ENCODE measurements at places on chromosomes 3 and 15. TPM values are rescaled to one million over a fixed set of nuclear protein-coding genes. Genes with fewer than 3 reads are reported as not detected.
A peak's percentile ranks its signal among the peaks of the same experiment; 100 is the strongest.

DNA sequence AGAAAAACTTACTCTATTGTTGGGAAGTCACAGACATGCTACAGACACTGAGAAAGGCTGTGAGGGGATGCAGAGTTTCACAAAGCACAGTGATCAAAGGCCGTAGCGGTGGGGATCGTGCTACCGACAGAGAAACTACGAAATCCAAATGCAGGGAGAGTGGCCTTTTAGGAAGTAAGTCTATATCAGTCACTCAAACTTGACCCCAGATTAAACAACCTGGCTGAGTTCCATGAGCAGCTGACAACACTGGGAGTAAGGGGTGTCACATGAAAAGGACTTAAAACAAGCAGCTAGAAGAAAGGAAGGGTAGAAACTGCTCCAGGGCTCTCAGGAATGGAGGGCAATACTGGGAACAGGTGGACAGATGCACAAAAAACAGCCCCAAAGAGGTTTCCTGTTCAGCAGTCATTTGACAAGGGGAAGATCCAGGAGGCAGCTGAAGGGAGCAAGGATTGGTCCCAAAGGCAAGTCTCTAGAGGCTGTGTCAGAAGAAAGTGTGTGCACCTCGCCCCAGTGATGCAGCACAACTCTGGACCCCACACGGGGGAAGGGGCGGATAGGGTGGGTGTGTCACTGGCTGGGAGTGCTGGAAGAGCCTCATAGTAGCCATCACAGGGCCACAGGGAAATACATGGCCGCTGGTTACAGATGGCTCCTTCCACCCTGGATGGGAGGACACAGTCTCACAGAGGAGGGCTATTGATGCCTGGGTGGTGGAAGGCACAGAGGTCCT lies 20.3 kb upstream of the HDAC11 start:
- DNase-seq: no peak

- DNase-seq: no peak
Observed at GRCh38 chr15:72200395-72201237, 3.0 kb upstream of the GRAMD2A start.

DNA sequence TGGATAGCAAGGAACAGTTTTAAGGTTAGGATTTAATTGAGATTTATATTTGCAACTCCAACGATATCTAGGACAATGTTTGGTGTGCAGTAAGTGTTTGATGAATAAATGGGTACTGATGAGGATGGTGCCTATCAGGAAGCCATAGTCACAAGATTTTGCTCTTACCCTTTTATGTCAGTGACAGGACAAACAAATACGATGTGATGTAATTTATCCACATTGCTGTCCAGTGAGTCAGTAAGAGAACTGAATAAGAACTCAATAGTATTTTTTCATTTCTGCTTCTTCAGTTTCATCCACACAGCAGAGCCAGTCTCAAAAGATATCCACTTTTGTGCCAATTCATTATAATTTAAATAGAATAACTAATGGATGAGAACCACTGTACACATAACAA lies 18.5 kb downstream of the C3orf85 start:
- DNase-seq: no peak

GRCh38 chr3:15221574-15222217 lies 15.7 kb downstream of the CAPN7 start:
- no peak for DNase-seq

DNA sequence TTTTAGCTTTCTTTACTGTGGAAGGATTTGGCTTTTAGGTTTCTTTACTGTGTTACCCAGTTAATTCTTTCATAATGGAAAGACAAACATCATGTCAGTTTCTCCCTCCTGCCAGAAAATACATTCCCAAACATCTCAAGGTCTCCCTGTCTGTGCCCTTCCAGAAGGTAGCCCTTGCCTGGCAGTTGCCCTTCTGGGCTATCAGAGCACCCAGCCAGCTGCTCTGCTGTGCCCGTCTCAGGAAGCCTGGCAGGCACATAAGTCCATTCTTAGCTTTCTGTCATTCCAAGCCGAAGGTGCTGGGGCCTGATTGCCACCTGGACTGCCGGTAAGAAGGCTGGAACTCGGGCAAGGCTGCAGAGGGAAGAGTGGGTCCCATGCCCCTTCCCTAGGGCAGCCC lies 203.4 kb downstream of the SLCO3A1 start:
- DNase-seq: no peak

DNA sequence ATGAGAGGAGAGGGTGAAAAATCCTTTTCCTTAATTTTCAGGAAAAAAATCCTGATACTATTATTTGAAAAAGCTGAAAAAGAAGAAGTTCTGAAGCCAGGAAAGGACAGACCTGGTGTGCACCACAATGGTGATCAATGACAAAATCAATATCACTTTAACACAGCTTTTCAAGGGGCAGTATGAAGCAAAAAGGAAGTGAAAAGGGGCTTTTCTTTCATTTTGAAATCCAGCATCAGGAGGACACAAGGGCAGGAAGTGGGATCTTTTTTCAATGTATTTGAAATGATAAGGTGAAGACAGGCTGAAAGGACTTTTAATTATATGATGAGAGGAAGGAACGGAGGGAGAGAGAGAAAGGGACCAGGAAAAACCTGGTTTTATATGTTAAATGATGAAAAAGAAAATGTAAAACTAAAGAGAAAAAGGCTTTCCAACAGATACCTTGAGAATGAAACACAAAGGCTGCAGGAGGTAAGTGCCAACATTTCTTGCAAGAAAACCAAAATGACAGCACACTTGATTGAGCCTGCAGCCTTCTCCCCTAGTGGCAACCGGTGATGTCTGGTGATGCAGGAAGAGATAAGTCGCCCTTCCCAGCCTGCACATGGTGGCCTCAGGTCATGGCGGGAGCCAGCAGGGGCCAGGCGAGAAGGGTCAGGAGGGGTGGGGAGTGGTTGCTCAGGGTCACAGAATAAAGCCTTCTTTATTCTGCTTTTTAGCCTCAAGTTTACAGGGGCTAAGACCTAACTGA lies 236.7 kb upstream of the WNT5A start:
- DNase-seq: no peak

- DNase-seq: peak; percentile 69
Observed at GRCh38 chr15:89845305-89845893, 30.7 kb upstream of the ANPEP start.

GRCh38 chr3:58071480-58071971 lies 63.3 kb downstream of the FLNB start:
- DNase-seq: no peak

GRCh38 chr3:168123201-168124176 lies 27.8 kb upstream of the GOLIM4 start:
- DNase-seq: no peak

DNA sequence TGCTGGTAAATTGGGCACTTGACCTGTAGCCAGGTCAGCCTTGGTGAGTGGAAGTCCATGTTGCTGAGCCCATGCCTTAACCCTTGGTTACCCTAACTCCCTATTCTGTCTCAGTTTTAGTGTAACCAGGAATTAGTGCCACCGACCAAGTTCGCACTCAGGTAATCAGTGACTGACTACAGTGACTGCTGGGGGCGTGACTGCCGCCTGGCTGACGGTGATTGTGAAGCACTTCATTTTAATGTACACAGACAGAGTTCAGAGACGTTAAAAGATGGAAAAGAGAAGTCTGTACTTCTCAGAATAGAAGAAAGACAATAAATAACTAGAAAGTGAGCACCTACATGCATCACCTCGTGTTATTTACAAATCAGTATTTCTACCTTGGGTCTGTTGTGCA lies 17.3 kb downstream of the CFAP161 start:
- DNase-seq: no peak

DNA sequence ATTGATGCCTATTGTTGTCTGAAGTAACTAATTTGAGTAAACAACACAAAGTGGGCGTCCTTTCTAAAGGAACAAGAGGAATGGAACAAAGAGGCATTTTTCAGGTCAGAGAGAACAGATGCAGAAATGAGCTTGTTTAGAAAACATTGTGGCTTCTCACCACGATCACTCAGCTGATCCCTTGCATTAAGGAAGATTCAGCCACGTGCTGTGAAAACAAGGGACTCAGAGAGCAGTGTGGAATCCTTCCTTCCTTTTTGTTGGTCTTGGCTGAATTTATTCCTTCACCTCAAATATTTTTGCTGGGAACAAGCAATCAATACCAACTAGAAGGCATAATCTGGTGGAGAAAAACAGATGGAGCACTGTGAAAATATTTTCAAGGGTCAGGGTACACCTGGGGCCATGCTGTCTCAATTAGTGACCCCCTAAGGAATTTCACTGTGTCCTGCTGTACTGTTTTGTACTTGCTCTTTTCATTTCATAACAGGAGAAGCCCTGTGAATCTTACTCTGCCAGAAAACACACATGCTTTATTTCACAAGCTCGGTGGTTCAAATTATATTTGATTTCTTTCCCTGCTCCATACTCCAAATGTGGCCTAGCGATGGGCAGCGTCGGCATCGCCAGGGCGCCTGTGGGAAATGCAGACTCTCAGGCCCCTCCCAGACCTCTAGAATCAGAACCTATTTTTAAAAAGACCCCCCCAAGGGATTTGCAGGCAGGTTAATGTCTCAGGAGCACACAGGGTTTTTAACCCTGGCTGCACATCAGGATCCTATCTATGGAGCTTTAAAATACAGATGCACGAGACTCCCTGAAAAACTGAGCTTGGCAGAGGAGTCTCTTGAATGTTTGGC lies 11.6 kb upstream of the SLC6A20 start:
- no peak for DNase-seq

DNA sequence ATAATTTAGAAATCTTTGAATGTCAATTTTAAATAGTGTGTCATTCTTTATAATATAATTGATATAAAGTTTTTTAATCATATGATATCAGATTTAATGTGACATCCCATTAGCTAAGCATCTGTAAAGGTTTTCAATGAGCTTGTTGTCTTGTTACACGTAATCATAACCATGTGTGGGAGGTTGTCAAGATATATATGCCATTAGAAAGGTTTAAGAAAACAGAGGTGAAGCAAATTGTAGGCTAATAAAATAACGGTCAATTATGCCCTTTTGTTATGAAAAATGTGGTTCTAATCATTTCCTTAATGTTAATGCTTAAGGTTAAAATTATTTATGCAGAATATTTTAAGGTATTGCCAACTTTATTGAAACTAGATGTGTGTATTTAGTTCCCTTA lies 56.3 kb downstream of the RSRC1 start:
- DNase-seq: no peak

- DNase-seq: no peak
Observed at GRCh38 chr3:124829819-124830554, 57.2 kb downstream of the ITGB5 start.

GRCh38 chr3:126873416-126873815 lies 109.5 kb upstream of the PLXNA1 start:
- no peak for DNase-seq

GRCh38 chr3:183662099-183662498 lies 26.7 kb downstream of the KLHL24 start:
- no peak for DNase-seq

- no peak for DNase-seq
Observed at GRCh38 chr3:13233487-13234485, 160.6 kb upstream of the IQSEC1 start.

GRCh38 chr15:78212546-78213424 lies 21.6 kb downstream of the ACSBG1 start:
- DNase-seq: no peak

- no peak for DNase-seq
Observed at GRCh38 chr15:91075739-91076138, 24.3 kb upstream of the SV2B start.

DNA sequence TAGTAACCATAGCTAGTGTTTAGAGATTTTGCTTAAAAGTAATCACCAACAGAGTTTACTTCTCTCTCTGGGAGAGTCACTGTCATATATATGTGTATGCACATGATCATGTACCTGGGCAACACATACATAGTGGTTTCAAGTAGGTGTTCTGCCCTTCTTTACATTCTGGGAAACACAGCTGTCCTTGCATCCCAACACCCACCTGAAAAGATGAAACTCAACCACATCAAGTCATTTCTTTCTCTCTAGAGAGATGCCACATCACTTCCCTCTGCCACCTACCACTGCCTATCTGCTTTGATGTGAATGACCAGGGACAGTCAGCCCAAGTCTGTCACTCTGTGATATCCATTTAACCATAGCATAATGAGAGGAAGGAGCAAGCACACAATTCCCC lies 155.8 kb upstream of the GADL1 start:
- DNase-seq: no peak

- peak; percentile 42 for DNase-seq
Observed at GRCh38 chr15:50353251-50353974, 1.6 kb downstream of the GABPB1 start.

DNA sequence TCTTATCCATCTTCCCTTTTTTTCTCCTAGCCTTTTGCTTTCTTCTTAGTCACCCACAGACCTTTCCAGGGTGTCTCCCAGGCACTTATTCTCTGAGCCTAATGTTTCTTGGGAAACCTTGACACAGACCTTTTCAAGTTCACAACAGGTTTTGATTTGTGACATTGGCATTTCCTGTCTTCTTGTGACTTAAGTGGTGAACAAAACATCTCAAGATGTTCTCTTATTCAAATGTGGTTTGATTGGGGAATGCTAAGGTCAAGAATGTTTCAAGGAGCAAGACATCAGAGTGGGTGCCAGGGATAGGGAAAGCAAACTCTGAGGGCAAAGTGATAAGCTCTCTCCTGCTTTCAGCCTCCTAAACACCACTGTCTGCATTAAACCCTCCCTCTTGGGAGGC lies 68.2 kb upstream of the GSK3B start:
- no peak for DNase-seq

GRCh38 chr3:58840949-58841348 lies 174.4 kb upstream of the FAM3D start:
- DNase-seq: no peak

GRCh38 chr15:64985366-64986033 lies 4.2 kb downstream of the SPG21 start:
- no peak for DNase-seq

DNA sequence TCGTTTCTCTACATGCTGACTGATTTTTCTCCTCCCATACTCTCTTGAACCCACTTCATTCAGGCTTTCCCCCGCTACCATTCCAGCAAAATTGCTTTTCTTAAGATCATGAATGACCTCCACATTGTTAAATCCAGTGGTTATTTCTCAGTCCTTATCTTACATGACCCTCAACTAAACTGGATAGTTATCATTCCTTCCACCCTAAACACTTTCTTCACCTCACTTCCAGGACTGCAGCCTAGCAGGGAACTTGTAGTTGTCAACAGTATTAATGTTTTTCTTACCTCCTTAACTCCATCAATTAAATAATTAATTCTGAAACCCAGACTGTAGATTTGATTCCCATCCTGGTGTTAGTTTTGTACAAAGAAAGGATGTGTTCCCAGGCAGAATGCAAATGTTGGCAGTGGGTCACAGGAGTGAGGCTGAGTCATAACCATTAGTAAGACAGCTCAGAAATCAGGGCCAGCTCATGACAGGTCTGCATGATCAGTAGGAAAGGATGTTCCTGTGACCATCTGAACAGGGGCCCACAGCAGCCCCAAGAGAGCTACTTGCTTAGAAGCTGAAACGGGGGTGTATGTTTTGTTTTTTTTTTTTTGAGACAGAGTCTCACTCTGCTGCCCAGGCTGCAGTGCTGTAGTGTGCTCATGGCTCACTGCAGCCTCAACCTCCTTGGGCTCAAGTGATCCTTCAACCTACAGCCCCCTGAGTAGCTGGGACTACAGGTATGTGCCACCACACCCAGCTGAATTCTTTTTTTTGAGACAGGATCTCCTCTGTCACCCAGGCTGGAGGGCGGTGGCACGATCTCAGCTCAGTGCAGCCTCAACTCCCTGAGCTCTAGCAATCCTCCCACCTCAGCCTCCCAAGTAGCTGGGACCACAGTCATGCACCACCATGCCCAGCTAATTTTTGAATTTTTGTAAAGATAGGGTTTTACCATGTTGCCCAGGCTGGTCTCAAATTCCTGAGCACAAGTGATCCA lies 9.1 kb downstream of the BCL2L10 start:
- peak; percentile 80 for DNase-seq

GRCh38 chr3:49295489-49296058 lies 18.5 kb upstream of the C3orf62 start:
- DNase-seq: peak; percentile 10

The DUOXA1 gene
- polyA plus RNA-seq: not detected

The GOLGA8J gene
- polyA plus RNA-seq: not detected

The CDHR4 gene
- 0.09 TPM for polyA plus RNA-seq

The GOLGA6B gene
- polyA plus RNA-seq: not detected

The GPX1 gene
- polyA plus RNA-seq: 693 TPM
